ENCODE measurements at places on chromosomes 4 and X.
A peak's percentile ranks its signal among the peaks of the same experiment; 100 is the strongest.

DNA sequence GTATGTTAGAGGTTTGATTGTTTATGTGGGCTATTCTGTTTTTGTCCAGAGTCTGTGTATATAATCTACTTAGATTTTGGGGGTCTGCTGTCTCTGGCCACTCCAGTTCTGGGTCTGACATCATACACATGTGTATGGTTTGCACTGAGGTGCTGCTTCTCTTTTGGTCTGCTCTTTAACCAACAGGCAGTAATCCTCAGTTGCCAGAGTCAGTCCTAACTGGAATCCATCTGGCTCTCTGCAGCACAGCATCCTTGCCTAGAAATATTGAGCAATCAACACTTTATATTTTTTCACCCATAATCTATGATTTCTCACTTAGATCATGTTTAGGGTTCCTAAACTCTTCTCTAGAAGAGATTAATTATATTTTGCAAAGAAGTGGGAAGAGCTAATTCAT, 98.3 kb upstream of the SFRP2 start:
- DNase-seq = no peak

DNA sequence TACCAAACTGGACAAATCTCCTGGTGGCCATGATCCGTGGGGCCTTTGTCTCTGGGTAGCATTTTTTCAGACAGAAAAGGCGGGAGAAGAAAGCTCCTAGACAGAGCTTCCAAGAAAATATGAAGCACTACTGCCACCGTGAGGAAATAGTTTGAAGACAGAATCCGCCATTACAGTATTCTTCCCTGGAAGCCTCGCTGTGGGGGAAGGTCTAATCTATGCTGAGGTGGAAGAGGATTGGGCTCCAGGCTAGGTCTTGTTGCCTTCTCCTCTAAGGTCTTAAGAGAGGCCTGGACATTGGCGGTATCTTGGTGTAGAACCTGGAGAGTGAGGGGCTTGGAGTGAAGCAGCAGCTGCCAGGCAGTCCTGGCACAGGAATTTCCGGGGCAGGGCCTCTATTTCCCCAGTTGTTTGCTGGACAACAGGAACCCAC, 218.9 kb downstream of the OR13H1 start:
- DNase-seq = peak; percentile 3

DNA sequence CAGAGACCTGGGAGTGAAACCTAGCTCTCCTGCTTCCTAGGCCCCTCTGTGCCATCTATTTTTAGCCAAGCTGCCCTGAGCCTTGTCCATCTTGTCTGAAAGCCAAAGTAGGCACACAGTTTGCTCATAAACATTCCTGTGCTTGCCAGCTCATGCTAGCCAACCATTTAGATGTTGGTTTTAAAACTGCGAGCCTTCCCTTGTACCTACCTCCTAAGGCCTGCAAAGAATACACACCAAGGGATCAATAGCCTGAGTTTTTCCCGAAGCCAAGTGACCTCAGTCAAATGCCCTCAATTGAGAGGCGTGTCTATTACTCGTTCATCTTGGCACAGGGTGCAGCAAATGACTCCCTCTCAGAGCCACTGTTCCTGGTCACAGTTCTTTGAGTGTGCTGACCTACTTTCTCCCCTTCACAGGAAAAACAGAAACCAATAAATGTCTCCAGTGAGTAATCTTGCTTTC, 48.5 kb downstream of the ZCCHC12 start:
- DNase-seq = no peak

- DNase-seq = no peak
These were observed 5.2 kb downstream of the TREX2 start for GRCh38 chrX:153440556-153441135.

GRCh38 chr4:163582703-163583102, 88.2 kb downstream of the TMA16 start:
- no peak for DNase-seq

DNA sequence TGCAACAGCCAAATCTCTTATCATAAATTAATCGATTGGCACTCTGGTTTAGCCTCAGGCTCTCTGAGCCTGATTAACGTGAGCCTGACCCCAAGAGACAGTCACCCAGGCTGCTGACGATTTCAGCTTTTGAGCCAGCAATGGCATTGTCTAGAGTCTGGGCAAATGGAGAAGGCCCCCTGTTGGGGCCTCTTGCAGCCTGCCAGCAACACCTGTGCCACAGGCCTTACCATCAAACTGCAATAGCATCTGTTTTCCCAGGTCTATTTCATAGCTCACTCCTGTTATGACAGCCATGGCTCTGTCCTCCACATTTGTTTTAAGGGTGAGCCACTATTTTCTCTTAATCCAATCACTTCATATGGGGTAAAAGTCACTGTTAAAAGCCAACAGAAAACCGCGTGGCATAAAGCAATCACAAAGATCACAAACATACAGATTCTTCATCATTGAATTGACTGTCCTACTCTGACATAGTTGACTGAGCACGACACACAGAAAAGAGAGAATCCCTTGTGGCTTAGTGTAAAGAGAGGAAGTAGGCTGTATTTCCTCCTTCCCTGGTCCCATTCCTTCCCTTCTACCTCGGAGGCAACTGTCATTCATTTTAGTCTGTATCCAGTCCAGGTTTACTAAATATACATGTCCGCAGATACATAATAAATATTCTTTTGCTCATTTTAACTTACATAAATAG, 47.8 kb downstream of the SLC9A7 start:
- DNase-seq = no peak

DNA sequence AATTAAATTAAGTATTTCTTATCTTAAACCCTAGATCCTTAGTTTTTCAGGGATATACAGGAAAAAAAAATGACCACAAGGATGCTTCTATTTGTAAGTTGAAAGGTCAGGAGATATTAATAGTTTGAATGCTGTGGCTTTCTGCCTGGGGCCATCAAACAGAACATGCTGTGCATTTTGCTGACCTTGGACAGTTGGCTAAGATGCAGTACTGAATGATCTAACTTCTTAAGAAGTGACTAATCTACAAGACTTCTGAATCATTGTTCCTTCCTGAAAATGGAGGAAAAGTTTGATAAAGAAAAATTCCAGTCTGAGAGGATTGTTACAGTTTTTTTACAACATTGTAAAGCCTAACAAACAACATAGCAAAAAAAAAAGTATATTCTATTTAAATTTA, 237.8 kb upstream of the JADE1 start:
- no peak for DNase-seq
